Hematopoietic multipotent progenitor cell treated with erythropoietin and hydrocortisone succinate and interleukin-3 and kit ligand, for 6 days (in vitro differentiated cells): ENCODE measurements at places on chromosomes 12 and 14.
A peak's percentile ranks its signal among the peaks of the same experiment; 100 is the strongest.

DNA sequence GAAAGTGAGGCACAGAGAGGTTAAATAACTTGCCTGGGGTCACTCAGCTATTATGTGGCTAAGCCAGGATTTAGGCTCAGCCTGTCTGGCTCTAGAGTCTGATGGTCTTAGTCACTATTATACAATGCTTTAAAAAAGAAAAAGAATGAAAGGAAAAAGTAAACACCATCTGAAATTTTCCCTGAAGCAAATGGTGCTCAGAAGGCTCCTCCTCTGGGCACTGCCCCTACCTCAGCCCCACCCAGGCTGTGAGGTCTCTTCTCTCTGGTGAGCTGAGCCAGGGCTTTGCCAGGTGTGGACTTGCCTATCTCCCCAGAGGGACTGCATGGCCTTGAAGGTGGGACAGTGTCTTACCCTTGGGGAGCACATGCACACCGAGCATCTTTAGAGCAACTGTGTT, 117.5 kb upstream of the DYRK2 start:
- DNase-seq: no peak

DNA sequence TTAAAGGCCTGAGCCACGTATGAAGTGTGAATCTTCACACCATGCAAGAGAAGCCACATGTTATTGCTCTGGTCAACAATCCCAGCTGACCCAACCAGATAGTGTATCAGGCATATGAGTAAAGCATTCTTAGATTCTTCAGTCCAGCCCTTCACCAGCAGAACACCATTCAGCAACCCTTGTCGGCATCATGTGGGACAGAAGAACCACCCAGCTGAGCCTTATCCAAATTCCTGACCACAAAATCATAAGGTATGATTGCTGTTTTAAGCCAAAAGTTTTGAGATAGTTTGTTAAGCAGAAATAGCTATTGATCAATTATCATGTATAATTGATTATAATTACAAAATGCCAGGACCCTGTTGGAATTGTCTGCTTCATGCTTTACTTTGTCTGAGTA, 664.9 kb downstream of the VRK1 start:
- DNase-seq: no peak

DNA sequence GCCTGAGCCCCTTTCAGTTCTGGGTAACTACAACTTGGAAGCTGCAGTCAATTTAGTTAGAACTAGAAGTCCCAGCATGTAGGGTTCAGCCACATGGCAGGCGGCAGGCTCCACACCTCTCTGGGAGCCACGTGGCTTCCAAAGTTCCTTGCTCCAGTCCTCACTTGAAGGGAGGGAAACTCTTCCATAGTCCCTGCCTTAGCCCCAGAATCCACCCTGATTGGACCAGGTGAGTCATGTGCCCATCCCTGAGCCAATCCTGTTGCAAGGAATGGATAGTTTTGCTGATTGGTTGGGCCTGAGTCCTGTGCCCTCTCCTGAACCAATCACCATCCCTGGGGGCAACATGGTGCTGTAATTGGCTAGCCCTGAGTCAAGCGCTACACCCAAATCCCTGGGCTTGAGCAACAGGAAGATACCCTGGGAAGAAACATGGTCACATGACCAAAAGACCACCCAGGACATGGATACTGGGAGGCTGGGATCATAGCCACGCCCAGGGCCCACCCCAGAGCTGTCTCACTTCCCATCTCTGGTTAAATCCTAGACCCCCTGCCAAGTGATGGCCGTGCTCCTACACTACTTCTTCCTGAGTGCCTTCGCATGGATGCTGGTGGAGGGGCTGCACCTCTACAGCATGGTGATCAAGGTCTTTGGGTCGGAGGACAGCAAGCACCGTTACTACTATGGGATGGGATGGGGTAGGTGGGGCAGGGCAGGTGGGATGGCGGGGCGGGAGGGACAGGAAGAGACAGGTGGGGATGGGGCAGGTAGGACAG, 154.7 kb downstream of the ADGRD1 start:
- no peak for DNase-seq

- DNase-seq: no peak
These were observed 66.1 kb downstream of the SIX6 start for GRCh38 chr14:60575008-60575407.

DNA sequence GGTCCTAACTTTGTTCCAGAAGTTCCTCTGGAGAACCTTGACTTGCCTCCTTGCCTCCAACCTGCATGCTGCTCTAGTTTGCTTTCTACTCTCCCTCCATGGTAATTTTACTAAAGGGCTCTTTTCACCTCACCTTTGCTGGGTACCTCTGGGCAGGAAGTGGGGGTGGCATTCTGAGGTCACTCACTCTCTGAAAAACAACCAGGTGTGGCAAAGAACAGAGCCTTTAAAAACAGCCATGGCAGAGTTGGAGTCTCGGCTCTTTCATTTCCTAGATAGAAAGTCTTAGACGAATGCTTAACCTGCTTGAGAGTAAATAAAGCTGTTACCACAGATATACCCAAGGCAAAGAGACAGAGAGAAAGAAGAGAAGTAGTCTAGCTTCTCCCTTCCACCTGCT, 827.9 kb downstream of the BCL11B start:
- DNase-seq: no peak

DNA sequence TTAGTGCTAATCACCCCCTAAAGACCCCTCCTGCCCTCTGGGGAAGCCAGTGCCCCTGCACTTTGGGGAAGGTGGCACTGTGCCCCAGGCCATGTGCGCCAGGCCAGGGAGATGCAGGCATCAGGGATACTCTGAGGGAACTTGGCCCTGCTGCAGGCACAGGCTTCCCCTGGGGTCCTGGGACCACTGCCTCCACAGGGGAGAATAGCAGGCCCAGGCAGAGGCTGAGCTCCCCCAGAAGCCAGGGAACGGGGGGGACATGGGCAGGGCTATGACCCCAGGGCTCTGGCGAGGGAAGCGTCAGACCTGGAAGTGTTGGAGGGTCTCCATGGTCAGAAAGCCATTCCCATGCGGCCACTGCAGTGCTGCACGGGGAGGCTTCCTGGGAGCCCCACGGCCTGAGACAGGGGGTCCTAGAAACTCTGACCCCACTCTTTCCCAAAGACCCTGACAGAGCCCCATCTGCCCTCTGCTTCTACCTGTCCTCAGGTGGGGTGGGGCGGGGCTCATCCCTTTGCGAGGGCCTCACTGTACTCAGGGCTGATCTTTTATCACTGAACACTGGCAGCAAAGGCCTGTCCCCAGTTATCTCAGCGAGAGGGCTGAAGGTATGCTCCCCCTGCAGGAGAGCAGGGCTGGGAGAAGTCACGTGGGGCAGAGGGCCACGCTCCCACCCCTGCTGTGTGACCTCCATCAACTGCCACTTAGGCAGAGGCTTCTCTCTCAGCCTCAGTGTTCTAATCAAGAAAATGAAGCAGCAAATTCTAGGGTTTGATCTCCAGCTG, 160.0 kb downstream of the CALM1 start:
- no peak for DNase-seq

DNA sequence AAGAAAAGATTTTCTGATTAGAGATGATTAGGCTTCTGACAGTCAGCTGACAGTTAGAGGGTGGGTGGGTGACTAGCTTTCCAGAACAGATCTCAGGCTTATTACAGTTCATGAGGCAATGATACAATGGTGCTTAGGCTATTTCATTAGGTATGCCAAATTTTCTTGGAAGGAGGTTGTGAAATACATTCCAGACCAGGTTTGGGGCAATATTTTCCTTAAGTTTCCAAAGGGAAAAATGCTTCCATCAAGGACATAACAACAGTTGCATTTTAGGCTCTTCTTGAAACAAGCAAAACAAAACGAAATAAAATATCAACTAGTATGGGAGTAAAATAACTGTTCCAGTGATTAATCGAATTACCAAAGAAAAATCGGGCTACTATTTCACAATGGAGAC, 59.3 kb upstream of the CNTN1 start:
- no peak for DNase-seq

DNA sequence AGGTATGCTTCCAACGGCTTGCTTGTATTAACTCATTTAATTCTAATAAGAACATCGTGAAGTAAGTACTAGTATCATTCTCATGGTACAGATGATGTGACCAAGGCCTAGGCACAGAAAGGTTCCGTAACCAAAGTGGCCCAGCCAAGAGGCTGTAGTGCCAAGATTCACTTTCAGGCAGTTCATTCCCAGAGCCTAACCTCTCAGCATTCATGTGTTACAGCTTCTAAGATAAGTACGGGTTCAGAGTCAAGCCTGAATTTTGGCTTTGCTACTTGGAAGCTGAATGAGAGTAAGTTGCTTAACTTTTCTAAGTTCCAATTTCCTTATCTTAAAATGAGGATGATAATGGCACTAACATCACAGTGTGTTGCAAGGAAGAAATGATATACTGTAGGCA, 379.9 kb downstream of the AEBP2 start:
- DNase-seq: no peak

- DNase-seq: peak; percentile 58
These were observed 1.7 kb upstream of the SYNE3 start for GRCh38 chr14:95518045-95518751.
